ENCODE measurements at places on chromosomes 2 and 18.
A peak's percentile ranks its signal among the peaks of the same experiment; 100 is the strongest.

DNA sequence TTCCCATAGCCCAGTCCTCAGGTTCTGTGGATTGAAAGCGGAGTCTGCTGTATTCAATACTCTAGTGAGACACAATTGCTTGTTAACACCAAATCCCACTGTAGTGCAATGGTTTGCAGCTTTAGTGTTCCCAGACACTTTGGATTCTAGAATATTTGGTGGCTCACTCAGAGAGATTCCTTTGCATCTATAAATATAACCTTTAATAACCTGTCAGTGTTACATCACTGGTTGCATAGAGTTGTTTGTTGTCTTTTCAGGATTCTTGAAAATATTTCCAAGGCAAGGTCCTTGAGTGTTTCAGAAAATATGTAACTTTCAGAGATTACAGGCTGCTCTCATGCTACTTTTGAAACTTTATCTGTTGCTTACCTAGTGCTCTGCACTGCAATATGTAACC lies 157.5 kb downstream of the ZEB2 start:
- no peak for DNase-seq

GRCh38 chr2:203936949-203937348 lies 386 bp downstream of the ICOS start:
- DNase-seq: no peak

DNA sequence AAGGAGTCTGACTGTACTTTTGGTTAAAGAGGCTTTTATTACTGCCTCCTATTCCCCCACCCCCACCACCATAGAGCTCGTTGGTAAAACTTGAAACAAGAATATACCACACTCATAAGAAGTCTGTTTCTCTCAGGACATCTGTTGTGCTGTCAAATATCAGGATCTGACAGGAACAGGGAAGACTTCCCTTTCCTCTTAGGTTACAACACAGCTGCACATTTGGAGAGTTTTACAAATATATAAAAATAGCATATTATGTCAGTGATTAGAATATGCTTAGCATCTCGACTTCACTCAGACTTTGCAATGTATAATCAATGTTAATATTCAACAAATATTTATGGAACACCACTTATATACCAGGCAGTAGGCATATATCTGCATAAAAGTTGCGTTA lies 439.6 kb upstream of the REG3G start:
- DNase-seq: no peak

DNA sequence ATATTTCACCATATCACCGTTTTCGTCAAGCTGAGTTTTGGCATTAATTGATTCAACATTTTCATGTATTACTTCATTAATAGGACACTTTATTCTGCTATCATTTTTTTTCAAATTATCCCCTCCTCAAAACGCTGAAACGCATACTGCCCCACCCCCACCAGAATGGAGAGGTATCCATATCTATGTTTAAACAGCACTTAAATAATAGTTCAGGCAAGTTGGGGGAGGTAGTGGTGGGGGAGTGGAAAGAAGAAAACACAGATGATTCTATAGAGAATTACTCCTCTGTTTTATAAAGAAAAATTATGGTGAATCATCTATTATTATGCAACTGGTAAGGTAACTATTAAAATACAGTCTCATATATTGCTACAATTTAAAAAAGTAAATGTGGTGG lies 314.4 kb upstream of the ZEB2 start:
- no peak for DNase-seq

DNA sequence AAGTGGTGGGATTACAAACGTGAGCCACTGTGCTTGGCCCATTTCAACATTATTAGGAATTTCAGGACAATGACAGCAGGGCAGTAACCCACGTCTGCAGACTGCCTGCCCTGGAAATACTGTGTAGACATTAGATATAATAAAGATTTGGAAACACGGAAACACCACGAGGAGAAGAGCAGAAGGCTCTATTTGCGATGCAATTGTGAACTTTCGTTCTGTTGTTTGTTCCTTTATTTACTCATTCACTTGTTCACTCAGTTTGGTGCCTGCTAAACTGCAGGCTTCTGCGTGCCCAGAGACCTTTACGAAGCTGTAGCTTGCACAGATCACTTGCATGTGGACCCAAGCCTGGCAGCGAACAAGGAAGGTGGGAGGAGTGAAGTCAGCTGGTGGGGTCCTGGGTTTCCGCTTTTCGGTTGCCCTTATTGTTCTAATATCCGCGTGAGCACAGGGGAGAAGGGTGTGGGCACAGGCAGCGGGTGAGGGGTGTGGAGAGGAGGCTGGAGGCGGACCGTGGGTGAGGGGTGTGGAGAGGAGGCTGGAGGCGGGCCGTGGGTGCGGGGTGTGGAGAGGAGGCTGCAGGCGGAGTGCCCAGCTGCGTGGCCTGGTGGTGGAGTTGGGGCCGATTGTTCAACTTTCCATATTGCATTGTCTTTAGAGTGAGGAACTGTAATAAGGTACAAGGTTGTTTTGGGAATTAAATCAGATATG lies 3.4 kb downstream of the COLEC11 start:
- DNase-seq: no peak

- DNase-seq: no peak
These were observed 355.8 kb downstream of the ARL6IP6 start for GRCh38 chr2:153074207-153074606.

DNA sequence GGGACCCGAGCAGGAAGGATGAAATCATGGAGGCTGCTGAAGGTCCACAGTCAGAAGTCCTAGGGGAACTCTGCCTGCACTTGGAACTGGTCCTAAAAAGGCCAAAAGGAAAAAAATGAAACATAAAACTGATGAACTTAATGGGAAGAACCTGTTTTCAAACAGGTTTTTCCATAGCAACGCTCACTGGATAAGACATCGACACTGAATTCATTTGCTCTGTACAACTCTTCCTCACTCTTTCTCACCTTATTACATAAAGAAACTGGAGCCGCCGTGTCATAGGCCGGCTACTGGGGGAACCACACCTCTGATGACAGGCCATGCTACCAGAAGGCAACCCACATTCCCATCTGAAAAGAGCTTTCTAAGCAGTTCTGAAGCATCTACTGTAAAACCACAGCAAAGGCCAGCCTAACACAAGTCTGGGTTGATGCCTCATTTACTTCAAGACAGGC lies 83.6 kb downstream of the FARSB start:
- DNase-seq: no peak

DNA sequence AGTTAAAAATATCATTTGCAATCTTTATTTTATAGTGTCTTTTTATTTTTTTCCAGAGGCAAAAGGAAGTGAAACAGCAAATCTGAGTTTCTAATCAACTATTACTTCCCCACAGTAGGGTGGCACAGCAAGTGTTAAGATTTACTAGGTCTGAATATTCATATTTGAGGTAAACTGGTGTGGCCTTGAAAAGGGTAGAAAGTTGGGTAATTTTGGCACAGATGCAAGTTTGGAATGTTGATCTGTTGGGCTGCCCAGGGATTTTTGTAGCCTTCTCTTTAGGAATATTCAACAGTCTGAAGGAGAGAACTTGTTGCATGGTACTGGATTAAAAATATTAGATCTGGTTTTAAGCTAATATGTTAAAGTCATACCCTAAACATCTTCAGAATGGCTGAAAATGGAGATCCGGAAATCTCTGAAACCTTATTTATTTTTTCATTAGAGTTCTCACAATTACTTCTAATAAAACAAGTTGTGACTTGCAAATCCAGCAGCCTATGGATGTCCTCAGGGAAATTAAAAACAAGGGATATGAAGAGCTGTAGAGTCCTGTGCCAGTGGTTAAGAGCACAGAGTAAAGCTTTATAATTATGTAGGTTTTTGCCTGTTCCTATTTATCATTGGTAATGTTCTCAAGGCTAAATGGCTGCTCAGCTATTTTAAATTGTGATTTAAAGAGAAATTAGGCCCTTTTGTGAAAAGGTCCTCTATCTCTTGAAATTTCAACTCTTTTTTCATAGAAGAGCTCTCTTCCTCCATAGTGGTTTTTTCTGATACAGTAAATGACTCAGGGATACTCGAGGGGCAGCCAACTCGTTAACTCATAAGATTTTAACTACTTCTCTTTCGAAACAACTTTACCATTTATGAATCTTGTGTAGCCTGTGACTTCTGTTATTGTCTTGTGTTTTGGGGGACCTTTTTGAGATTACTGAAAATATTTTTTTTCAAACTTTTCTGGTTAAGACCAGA lies 11.0 kb downstream of the TANK start:
- DNase-seq: no peak

- DNase-seq: peak; percentile 39
These were observed 34.8 kb downstream of the SLC66A2 start for GRCh38 chr18:79916546-79917168.

DNA sequence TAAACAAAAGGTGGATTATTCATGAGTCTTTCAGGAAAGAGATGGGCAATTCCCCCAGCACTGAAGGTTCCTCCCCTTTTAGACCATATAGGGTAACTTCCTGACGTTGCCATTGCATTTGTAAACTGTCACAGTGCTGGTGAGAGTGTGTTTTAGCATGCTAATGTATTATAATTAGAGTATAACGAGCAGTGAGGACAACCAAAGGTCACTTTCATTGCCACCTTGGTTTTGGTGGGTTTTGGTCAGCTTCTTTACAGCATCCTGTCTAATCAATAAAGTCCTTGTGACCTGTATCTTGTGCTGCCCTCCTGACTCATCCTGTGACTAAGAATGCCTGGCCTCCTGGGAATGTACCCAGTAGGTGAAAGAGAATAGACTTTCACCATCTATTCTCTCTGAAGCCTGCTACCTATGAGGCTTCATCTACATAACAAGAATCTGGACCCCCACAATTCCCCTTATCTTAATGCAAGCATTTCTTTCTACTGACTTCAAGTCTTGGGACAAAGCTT lies 148.7 kb downstream of the CABLES1 start:
- no peak for DNase-seq

DNA sequence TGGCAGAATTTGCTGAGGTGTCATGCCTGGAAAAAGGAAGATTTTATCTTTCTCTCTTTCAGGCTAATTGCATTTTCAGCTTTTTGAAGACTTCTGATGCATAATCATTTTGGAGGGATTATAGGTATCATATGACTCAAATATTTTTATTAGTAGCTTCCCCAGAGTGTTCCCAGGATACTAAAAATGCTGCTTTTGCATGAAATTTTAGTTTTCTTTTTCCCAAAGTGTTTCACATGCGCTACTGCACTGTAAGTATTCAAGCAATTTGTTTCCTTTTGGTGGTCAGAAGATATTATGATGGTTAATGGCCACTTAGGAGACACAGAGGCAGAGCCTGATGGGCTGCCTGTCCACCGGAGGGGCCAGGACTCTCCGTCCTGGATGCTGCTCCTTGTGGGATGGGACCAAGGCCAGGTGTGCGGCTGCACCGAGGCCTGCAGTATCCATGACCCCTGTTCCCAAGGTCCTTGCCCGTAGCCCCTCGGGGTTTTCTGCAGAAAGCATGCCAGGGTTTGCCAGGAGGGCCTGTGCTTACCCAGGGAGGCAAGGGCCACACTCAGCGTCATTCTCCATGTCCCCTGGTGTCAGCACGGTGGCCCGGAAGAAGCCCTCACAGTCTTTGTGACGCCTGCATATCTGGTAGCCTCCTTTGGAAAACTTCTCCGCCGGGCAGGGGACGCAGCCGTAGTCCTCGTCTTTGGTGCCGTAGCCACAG lies 60.2 kb downstream of the EDAR start:
- peak; percentile 45 for DNase-seq

- no peak for DNase-seq
These were observed 43.7 kb upstream of the NYAP2 start for GRCh38 chr2:225355788-225356187.

- DNase-seq: no peak
These were observed 29.6 kb downstream of the ARHGAP15 start for GRCh38 chr2:143158551-143159485.

DNA sequence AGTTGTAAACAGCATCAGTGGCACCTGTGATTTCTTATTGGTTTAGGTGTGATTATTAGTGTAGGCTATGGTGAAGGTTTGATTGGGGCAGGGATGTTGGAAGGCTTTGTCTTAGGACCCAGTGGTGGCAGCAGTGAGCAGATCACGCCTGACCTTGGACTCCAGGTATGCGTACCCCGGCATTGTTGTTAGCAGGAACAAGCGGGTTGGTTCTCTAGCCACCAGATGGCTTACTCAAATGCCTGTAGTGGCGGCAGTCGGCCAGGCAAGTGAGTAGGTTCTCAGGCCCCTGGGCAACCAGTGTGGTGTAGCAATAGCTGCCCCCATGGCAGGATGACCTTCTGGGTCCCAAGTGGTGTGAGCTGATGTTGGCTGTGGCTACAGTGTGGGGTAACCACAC lies 558.3 kb downstream of the KCNJ3 start:
- no peak for DNase-seq

- DNase-seq: no peak
These were observed 6.5 kb downstream of the SPR start for GRCh38 chr2:72893594-72894319.

DNA sequence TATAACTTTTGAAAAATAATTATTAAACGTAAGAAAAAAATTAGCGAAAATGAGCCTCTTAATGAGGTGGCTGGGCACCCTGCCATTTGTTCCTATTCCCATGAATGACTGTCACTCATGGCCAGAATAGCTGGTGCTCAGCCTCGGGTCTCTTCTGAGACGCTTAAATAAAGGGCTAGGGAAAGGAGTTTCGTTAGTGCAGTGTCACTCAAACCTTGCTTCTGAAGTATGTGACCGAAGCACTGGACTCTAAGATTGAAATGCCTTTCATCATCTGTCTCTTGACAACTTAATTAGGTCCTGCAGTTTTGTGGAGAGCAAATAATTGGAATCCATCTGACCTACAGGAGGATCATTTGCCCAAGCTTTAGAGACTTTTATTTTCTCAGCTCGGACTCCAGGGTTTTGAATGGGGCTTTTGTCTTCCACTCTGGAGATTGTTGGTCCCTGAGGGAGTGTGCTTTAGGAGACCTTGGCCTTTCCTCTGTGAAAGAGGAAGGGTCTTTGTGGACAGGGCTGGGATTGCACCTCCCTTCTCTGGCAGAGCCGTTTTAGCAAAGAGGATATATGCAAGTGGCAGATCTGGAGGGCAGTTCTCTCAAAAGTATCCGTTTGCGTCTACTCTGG lies 42.3 kb upstream of the FHOD3 start:
- DNase-seq: no peak

DNA sequence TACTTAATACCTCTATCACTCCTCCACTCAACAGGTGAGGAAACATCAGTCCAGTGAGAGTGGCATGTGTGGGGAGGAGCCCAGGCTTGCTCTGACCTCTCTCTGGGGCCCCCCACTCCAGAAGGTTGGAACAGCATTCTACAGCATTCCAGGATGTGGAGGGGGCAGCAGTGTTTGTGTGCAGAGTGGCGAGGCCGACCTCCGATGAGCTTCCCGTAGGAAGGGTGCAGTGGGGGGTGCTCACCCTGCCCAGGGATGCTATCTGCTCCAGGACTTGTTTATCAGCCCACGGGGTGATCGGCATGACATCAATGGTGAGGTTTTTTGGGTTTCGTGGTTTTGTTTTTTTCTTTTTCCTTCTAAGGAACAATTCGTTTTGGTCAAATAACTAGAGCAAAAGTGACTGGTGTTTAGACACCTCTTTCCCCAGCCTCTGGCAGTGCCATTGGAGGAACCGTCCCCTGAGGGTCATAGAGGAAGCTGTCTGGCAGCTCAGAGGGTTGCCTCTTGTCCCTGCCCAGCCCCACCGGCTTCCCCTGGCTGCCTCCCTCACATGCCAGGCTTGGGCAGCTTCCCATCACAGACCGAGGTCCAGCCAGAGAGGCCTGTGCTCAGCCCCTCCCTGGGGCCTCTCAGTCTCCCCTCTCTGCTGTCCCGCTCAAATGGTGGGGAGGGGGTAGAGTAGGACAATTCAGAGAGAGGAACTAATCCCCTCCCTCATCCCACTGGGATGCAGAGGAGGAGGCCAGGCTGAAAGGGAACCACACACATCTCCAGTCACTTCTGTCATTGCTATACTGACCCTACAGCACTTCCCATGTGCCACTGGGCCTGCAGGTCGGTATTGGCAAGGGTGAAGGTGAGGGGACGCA lies 96.5 kb downstream of the ZFP36L2 start:
- DNase-seq: peak; percentile 90

Data from spleen (tissue), 13 donors.